CD4-positive, CD25-positive, alpha-beta regulatory T cell (primary cell): ENCODE measurements at places on chromosomes 3 and 15.

DNA sequence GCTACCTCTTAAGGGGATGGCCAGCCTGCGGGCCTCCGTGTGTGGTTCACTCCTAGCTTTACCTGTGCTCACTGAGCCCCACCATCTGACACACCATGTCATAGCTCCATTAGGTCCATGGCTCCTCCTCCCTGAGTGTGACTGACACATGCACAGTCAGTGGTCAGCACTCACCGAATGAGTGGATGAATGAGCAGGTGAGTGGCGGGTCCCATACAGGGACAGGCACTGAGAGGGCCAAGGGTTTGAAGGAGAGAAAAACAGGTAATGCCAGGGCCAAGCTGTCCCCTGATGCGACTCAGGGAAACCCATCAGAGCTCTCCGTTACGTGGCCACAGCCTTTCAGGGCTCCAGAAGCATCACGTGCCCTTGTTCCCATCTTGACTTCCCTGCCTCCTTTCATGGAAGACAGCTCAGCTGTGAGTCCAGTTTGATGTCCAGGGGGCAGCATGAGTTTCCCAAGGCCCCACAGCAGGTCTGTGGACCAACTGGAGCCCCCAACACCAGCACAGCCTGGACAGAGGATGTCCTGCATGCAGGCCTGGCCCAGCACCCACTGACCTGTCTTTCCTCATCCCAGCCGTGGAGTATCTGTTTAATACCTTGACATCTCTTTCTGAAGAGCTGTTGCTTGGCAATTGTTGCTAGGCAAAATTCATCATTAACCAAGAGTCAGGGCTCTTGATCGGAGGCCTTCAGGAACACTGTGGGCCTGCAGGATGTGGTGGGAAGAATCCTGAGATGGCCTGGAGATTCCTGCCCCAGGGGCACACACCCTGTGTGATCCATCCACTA lies 84.4 kb downstream of the PLXNA1 start:
- DNase-seq, result no peak

GRCh38 chr3:144375088-144375487 lies 403.5 kb downstream of the DIPK2A start:
- DNase-seq, result no peak

GRCh38 chr15:51736069-51736468 lies 1.4 kb downstream of the LYSMD2 start:
- DNase-seq, result no peak

DNA sequence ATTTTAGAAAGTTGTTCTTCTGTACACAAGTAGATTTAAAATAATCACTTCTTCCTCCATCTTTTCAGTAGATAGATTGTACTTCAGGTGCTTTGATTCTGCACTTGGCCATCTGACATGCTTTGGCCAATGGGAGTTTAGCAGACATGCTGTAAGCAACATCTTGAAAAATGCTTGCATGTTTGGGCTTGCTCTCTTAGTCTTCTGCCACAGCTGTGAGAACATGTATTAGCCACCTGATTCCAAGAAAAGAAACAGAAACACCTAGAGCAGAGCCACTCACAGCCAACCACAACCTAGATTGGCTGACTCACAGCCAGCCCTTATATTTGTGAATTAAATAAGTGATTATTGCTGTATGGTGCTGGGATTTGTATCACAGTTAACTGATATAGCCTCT lies 70.2 kb upstream of the GADL1 start:
- DNase-seq, result peak; percentile 86

DNA sequence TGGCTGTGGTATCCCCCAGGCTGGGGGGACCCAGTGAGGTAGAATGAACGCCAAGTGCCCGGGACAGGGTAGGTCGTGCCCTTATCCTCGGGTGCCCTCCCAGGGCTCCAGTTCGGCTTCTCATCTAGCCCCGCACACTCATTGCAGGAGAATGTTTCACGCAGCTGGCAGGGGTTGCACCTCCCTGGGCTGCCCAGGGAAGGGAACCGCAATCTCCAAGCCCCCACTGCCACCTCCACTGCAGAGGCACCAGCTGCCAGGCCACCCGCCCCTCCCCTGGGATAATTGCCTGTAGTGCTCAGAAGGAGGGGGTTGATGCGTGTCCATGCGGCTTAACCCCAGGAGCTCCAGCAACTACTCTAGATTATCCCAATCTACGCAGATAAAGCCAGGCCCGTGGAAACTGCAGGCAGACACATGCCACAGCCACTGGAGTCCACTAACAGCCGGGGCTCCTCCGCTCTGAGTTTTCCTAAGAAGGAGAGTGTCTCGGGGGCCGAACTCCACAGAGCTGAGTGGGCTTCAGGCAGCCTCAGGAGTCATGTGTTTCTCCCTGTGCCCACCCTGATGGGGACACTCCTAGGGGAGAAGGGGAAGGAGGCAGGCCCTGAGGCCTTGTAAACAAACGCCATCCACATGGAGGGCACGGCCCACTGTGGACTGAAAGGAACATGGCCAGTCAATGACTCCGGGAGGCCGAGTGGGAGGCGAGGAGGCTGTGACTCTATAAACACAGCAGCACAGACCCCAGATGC lies 137.2 kb upstream of the IQSEC1 start:
- DNase-seq, result no peak

DNA sequence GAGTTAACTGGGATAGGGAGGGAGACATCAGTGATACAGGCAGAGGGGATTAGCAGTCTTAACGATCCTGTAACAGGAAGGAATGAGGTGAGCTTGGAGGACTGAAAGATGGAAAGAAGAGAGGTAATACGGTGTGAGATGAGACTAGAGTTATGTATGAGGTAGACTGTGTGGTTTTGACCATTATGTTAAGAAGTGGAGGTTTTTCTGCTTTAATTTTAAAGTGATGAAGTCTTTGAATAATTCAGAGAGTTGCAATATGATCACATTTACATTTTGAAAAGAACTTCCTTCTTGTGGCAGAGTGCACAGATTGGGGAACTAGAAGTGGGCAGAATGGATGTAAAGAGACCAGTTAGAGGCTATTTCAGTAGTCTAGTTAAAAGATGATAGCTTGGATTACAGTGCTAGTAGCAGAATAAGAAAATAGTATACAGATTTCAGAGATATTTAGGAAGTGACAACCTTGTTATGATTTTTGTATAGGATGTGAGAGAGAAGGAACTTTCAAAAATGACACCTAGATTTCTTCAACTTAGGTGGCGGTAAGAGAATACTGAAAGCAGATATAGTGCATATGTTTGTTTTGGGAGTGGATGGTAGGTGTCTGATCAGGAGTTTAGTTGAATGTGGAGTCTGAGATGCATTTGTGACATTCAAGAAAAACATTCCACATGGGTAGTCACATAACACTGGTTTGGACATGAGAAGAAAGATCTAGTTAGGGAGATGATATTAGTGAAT lies 40.5 kb downstream of the STT3B start:
- DNase-seq, result no peak

DNA sequence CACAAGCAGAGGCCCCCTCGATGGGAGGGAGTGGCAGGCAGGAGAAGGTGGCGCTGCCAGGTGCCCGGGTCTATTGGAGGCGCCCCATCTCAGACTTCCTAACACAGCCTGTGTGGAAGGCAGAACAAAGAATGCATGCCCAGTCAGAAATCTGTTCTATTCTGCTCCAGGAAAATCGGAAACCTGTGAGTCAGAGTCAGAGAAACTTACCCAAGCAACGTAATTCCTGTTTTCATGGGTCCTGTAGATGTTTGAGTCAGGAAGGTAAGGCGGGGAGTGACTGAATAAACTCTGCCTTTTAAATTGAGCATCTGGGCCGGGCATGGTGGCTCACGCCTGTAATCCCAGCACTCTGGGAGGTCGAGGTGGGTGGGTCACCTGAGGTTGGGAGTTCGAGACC lies 13.7 kb downstream of the MAP6D1 start:
- no peak for DNase-seq

GRCh38 chr3:38163117-38163840 lies 2.1 kb upstream of the OXSR1 start:
- no peak for DNase-seq

DNA sequence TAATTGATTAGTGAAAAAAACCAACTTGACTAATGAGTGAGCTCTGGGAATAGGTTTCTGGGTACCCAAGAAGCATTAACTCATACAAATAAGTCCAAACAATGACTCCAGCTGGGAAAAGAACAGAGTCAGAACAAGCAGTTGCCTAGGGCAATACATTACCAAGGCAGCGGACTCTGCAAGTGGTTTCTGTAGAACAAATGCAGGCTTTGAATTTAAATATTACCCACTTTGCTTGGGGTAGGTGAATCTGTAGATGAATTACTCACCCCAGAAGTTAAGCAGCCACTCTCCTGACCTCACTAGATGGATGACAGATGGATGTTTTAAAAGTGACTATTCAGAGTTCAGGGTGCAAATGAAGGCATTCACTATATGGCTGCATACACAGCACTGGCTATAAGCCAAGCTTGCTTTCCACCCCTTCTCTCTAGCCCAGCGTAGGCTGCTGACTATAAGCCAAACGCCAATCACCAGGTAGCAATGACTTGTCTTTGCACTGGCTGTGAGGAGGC lies 73.1 kb upstream of the BHLHE40 start:
- DNase-seq, result no peak

- DNase-seq, result no peak
Observed at GRCh38 chr15:30872341-30872748, 31.4 kb upstream of the FAN1 start.

- DNase-seq, result no peak
Observed at GRCh38 chr3:62631488-62631887, 243.7 kb downstream of the CADPS start.

GRCh38 chr3:35773417-35773816 lies 134.1 kb downstream of the ARPP21 start:
- no peak for DNase-seq

DNA sequence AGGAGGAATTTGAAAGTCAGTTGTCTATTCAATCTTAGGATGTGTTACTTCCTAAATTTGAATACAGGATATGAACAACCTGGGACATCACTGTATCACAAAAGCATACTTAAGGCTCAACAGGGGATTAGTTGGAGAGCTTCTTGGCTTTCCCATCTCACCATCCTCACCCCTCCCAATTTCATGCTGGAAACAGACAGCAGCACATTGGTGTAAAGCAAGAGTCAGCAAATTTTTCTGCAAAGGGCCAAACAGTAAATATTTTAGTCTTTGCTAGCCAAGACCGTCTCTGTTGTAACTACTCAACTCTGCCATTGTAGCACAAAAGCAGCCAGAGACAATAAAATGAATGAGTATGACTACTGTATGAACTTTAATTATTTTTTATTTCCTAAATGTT lies 94.9 kb downstream of the ERC2 start:
- no peak for DNase-seq

- no peak for DNase-seq
Observed at GRCh38 chr3:113431811-113432210, 9.5 kb downstream of the CFAP44 start.

GRCh38 chr3:107675233-107675900 lies 152.6 kb downstream of the BBX start:
- DNase-seq, result no peak

- DNase-seq, result no peak
Observed at GRCh38 chr3:70244422-70244821, 68.0 kb downstream of the MDFIC2 start.

GRCh38 chr3:161423911-161424522 lies 52.7 kb upstream of the SPTSSB start:
- DNase-seq, result no peak

GRCh38 chr3:109825971-109826810 lies 488.8 kb upstream of the DPPA4 start:
- no peak for DNase-seq

DNA sequence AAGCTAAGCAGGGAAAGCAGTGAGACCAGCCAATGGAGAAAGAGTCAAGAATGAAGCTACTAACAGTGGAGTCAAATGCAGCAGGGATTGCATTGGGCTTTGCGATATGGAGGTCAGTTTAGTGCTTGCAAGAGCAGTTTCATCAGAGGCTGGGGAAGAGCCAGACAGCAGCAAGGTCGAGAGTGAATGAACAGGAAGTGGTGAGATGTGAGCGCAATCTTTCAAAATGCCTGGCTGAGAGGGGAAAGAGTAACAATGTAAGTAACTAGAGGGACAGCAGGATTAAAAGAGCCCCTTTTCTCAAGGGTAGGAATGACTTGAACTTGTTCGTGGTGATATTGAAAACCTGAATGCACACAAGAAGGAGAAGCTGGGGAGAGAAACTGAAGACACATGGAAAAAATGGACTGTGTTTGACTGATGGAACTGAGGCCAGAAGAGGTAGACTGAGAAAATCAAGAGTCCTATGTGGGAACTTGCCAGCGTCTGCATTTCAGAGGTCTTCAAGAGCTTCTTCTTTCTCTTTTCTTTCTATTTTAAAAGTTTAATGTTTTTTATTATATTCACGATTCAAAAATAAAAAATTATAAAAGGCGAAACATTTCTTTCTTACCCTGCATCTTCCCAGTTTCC lies 30.6 kb upstream of the GPR160 start:
- DNase-seq, result no peak

DNA sequence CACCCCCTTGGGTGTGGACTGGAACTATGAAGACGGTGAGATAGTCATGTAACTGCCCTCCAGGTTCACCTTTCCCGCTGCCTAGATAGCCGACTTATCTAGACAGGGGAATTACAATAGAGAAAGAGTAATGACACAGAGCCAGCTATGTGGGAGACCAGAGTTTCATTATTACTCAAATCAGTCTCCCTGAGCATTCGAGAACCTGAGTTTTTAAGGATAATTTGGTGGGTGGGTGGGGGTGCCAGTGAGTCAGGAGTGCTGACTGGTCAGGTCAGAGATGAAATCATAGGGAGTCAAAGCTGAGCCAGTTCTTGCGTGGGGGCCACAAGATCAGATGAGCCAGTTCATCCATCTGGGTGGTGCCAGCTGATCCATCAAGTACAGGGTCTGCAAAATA lies 19.7 kb upstream of the DNAJC19 start:
- DNase-seq, result no peak

DNA sequence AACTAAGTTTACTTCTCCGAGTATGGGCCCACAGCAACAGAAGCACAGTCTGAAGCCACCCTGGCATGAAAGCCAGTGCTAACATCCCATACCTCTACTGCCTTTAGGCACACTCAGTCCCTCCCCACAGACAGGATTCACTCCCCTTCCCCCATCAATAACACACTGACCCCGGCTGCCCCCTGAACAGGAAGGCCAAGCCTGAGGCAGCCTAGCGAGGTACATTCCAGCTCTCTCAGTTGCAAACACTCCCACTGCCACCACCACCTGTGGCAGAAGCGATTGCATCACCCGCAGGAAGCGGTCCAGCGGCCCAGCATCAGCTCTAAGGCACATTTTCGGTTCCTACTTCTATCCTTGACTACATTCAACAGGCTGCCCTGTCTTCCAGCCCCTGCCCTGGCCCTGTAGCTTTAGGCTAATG lies 7.0 kb upstream of the BMF start:
- peak; percentile 69 for DNase-seq

GRCh38 chr3:95815828-95816227 lies 998.6 kb upstream of the EPHA6 start:
- no peak for DNase-seq

DNA sequence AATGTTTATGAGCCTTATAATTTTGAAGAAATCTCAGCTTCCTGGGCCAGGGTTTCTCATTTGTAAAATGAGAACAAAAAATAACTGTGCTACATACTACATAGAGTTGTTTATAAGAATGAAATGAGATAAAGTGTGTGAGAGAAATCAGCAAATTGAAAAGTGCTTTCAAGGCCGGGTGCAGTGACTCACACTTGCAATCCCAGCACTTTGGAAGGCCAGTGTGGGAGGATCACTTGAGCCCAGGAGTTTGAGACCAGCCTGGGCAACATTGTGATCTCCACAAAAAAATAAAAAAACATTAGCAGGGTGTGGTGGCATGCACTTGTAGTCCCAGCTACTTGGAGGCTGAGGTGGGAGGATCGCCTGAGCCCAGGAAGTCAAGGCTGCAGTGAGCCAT lies 22.4 kb downstream of the FOXB1 start:
- no peak for DNase-seq
